ENCODE measurements at places on chromosomes 7 and 10. TPM values are rescaled to one million over a fixed set of nuclear protein-coding genes. Genes with fewer than 3 reads are reported as not detected.

Gene MRLN
- not detected for total RNA-seq

DNA sequence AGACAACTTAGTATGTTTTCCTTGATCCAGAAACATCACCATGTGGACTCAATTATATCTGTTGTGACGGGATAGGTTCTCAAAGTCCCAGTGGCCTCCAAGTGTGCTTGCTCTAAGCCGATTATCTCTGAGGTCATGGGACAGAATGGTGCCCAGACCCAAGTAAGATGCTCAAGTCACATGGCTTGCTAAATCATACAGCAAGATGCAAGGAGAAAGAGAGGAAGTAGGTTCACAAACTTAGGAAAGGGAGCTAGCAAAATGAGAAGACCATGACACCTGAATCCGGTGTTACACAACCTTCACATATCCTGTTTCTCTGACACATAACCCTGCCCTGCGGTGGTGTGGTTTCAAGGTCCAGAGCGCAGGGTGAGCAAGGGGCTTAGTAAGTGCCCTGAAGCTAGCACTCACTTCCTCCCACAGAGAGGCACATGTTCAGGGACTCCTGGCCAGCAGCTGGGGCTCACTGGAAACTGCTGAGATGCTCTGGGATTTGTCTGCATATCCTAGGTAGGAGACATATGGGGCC, 590.9 kb upstream of the ANKRD30A start:
- no peak overlapping the region for H3K4me3 ChIP-seq
- DNase-seq = peak; percentile 100
- peak overlapping the region; percentile 83 for H3K27ac ChIP-seq
- no peaks in the 10 kb centered on the region for H3K27me3 ChIP-seq
- peaks cover 19% of the 10 kb centered on the region for H3K36me3 ChIP-seq

- no peak within 1 kb of the TSS for H3K27ac ChIP-seq
- no peak for DNase-seq
- no peaks in the 10 kb centered on the region for H3K4me1 ChIP-seq
- H3K4me3 ChIP-seq = no peak within 1 kb of the TSS
Observed at GRCh38 chr7:49773218-49773935, at the start of gene VWC2. Gene VWC2, plus strand, starts transcription at chr7:49773638. Its CDS starts 1,798 bp downstream, at chr7:49775436.

GRCh38 chr7:128275681-128276080, 34.6 kb downstream of the LEP start:
- no peak for DNase-seq
- H3K36me3 ChIP-seq = no peaks in the 10 kb centered on the region
- H3K27ac ChIP-seq = no peak overlapping the region
- no peak overlapping the region for H3K4me3 ChIP-seq
- no peaks in the 10 kb centered on the region for H3K27me3 ChIP-seq
- no peaks in the 10 kb centered on the region for H3K4me1 ChIP-seq

- H3K27me3 ChIP-seq = no peaks in the 10 kb centered on the region
- peak overlapping the region; percentile 79 for H3K4me3 ChIP-seq
- peaks cover 12% of the 10 kb centered on the region for H3K4me1 ChIP-seq
- no peak overlapping the region for H3K27ac ChIP-seq
- no peaks in the 10 kb centered on the region for H3K36me3 ChIP-seq
Observed at GRCh38 chr7:28179120-28180030, 1.2 kb downstream of the JAZF1 start.

Gene SLC26A3
- not detected for total RNA-seq

Gene NANOS1
- total RNA-seq = 5.4 TPM

Gene C7orf33
- not detected for total RNA-seq

- H3K4me1 ChIP-seq = peaks cover 2% of the 10 kb centered on the region
- H3K27me3 ChIP-seq = no peaks in the 10 kb centered on the region
- H3K4me3 ChIP-seq = peak within 1 kb of the TSS; percentile 69
Observed at GRCh38 chr10:13528875-13529713, at the start of gene BEND7. Gene BEND7, minus strand, starts transcription at chr10:13529014. Its CDS starts 481 bp downstream, at chr10:13528533.

DNA sequence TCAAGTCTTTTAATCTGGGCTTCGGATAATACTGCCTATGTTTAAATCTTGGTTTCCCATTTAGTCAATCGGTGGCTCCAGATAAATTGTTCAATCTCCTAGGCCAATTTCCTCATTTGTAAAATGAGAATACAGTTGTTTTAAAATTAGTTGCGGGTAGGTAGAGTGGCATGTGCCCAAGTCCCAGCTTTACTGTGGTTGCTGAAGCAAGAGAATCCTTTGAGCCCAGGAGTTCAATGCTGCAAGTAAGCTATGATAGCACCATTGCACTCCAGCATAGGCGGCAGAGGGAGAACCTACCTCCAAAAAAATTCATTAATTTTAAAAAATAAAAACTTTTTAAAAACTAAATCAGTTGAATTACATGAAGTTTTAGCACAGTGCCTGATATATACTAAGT, 7.3 kb downstream of the RNF216 start:
- H3K4me1 ChIP-seq = peaks cover 10% of the 10 kb centered on the region
- H3K27ac ChIP-seq = peak overlapping the region; percentile 29
- peaks cover 6% of the 10 kb centered on the region for H3K36me3 ChIP-seq
- no peak overlapping the region for H3K4me3 ChIP-seq

DNA sequence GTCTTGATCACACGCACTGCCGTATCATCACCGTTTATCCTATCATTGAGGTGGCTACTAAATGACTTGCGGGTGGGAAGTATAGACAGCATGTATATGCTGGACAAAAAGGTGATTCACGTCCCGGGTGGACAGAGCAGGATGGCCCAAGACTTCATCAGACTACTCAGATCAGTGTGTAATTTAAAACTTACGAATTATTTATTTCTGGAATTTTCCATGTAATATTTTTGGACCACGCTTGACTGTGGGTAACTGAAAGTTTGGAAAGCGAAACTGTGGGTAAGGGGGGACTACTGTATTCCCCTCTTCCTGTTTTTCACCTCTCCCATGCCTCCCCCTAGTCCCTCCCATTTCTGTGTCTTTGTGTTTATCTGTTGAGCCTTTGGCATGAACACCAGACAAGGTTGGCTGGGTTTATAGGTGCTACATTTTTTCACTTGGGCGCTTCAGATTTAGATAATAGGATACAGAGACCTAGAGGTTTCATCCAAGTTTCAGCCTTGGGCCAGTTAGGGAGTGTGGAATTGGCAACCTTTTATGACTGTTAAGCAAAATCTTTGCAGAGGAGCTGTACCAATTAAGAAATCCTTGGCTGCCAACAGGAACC, 55.8 kb downstream of the RBM20 start:
- DNase-seq = no peak
- H3K4me1 ChIP-seq = no peaks in the 10 kb centered on the region
- H3K4me3 ChIP-seq = no peak overlapping the region
- H3K36me3 ChIP-seq = no peaks in the 10 kb centered on the region
- no peak overlapping the region for H3K27ac ChIP-seq

GRCh38 chr10:121362026-121362425, 236.2 kb downstream of the FGFR2 start:
- H3K4me1 ChIP-seq = no peaks in the 10 kb centered on the region
- H3K27me3 ChIP-seq = peaks cover 25% of the 10 kb centered on the region
- DNase-seq = no peak
- no peak overlapping the region for H3K27ac ChIP-seq
- no peak overlapping the region for H3K4me3 ChIP-seq
- H3K36me3 ChIP-seq = no peaks in the 10 kb centered on the region

Gene GBX1
- not detected for total RNA-seq

Gene MPP7
- 9.1 TPM for total RNA-seq

DNA sequence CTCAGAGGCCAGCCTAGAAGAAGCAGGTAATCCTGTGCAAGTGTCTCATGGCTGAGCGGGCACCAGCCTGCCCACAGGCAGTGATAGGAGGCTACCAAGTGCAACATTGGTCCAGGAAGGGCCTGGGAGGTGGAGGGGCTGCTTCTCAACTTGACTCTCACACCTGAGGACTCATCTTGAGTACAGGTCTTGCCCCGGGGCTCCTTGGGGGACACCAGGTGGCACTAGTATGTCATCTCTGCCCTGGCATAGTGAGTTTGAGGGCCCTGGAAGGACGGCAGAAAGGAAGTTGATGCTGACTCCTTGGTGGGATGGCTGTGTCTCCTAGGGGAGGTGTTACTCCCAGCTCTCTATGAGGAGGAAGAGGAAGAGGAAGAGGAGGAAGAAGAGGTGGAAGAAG, 2.3 kb downstream of the CCDC136 start:
- H3K4me1 ChIP-seq = no peaks in the 10 kb centered on the region
- DNase-seq = peak; percentile 16
- no peaks in the 10 kb centered on the region for H3K36me3 ChIP-seq
- no peak overlapping the region for H3K4me3 ChIP-seq

Gene NSMCE4A
- 46.3 TPM for total RNA-seq

Gene ARHGAP21
- 52.6 TPM for total RNA-seq

Gene NPFFR1
- not detected for total RNA-seq

GRCh38 chr7:128405471-128406313, 4.1 kb downstream of the IMPDH1 start:
- peak; percentile 43 for DNase-seq
- H3K27me3 ChIP-seq = no peaks in the 10 kb centered on the region
- H3K4me3 ChIP-seq = peak overlapping the region; percentile 96
- H3K4me1 ChIP-seq = peaks cover 20% of the 10 kb centered on the region

- H3K27ac ChIP-seq = no peak overlapping the region
- H3K4me3 ChIP-seq = no peak overlapping the region
- H3K4me1 ChIP-seq = no peaks in the 10 kb centered on the region
- H3K27me3 ChIP-seq = no peaks in the 10 kb centered on the region
- peak; percentile 68 for DNase-seq
Observed at GRCh38 chr7:75756991-75757676, 14.9 kb downstream of the CCL26 start.

DNA sequence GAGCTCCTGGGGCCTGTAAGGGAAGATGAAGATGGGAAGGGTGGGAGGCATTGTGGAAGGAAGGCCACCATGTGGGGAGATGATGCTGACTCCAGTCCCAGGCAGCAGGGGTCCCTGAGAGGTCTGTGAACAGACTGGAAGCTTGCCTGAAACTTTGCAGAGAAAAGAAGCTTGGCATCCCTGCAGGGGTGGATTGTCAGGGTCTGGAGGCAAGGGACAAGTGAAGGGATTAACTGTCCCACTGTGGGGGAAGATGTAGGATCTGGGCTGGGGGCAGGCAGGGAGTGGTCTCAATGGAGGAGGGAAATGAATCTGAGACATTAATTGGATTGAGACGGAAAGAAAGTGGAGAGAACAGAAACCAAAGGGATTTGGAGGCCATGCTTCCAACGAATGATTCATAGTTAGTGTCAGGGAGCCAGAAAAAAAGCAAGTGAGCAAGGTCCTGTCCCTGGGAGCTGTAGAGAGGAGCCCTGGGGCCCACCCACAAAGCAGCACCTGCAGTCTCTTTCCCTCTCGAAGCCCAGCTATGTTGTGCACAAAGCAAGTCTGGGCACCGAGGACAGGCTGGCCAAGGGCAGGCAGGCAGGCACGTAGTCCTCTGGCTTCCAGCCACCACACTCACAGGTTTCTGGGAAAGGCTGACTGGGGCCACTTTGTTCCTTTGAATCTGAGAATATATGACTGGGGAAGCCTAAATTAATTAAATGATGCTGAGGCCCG, 4.7 kb upstream of the SLC18A3 start:
- peaks cover 4% of the 10 kb centered on the region for H3K4me1 ChIP-seq
- H3K27ac ChIP-seq = no peak overlapping the region
- H3K27me3 ChIP-seq = peaks cover 41% of the 10 kb centered on the region

- 0 out of 2 replicates have a peak, but pooled peaks cover 2% of the 10 kb centered on the region for H3K36me3 ChIP-seq
- peak; percentile 49 for DNase-seq
- no peak overlapping the region for H3K27ac ChIP-seq
- H3K27me3 ChIP-seq = no peaks in the 10 kb centered on the region
- H3K4me1 ChIP-seq = no peaks in the 10 kb centered on the region
Observed at GRCh38 chr7:130560972-130561371, 69.1 kb downstream of the MEST start.

DNA sequence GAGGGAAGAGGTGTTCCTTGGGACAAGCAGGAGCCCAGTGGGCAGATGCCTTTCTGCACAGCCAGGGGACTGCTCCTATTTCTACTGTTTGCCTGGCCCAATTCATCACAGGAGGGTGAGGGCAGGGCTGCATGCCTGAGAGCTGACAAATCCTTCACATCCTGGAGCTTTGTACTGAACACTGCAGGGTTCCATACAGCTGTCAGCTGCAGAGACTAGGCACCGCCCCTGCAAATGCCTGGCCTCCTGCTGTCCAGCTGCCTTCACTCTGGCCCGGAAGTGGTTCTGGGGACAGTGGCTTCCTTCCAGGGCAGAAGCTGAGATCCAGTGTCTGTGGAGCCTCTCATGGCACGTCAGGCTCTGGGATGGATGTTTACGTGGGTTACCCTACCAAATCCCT, 470.7 kb downstream of the DNAJB6 start:
- H3K4me3 ChIP-seq = no peak overlapping the region
- H3K27ac ChIP-seq = peak overlapping the region; percentile 58
- no peaks in the 10 kb centered on the region for H3K27me3 ChIP-seq

- no peaks in the 10 kb centered on the region for H3K36me3 ChIP-seq
- no peak for DNase-seq
- H3K27me3 ChIP-seq = no peaks in the 10 kb centered on the region
Observed at GRCh38 chr7:142523821-142524460, 225.3 kb upstream of the PRSS1 start.

GRCh38 chr7:55477781-55478374, 94.4 kb downstream of the VOPP1 start:
- no peak for DNase-seq
- H3K27ac ChIP-seq = no peak overlapping the region
- H3K4me3 ChIP-seq = no peak overlapping the region
- no peaks in the 10 kb centered on the region for H3K36me3 ChIP-seq

DNA sequence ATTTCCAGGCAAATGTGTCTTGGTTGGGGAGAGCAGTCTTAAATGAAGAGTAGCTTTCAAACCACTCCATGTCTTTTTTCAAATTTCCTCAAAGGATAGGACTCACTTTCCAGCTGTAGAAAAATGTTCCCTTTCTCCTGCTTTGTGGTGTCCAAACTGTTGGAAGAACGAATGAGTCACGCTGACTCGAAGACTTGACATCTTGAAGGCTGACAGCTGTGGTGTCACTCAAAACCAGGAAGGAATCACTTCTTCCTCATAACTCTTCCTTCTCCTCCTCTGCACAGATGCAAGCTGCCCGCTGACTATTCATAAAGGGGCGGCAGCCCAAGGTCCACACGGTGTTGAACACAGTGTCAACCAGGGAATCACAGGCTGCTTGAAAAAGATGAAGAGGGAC, 19.2 kb downstream of the PLA2G12B start:
- peaks cover 10% of the 10 kb centered on the region for H3K4me1 ChIP-seq
- H3K36me3 ChIP-seq = no peaks in the 10 kb centered on the region
- no peak overlapping the region for H3K4me3 ChIP-seq
- H3K27me3 ChIP-seq = peaks cover 8% of the 10 kb centered on the region
- no peak overlapping the region for H3K27ac ChIP-seq
- DNase-seq = peak; percentile 97

- H3K27ac ChIP-seq = no peak overlapping the region
- peaks cover 8% of the 10 kb centered on the region for H3K4me1 ChIP-seq
- DNase-seq = no peak
Observed at GRCh38 chr10:118032564-118032963, 14.2 kb downstream of the RAB11FIP2 start.

Gene SPAG6
- total RNA-seq = 0.12 TPM

Gene RARRES2
- total RNA-seq = not detected

- H3K4me1 ChIP-seq = no peaks in the 10 kb centered on the region
- DNase-seq = peak; percentile 67
- peaks cover 10% of the 10 kb centered on the region for H3K36me3 ChIP-seq
- H3K4me3 ChIP-seq = no peak overlapping the region
Observed at GRCh38 chr7:24812305-24812945, 55.2 kb upstream of the GSDME start.

Gene PTPN20
- 3.9 TPM for total RNA-seq

Measured in PC-3 (cell line).